ENCODE measurements at places on chromosomes 11 and 22.

DNA sequence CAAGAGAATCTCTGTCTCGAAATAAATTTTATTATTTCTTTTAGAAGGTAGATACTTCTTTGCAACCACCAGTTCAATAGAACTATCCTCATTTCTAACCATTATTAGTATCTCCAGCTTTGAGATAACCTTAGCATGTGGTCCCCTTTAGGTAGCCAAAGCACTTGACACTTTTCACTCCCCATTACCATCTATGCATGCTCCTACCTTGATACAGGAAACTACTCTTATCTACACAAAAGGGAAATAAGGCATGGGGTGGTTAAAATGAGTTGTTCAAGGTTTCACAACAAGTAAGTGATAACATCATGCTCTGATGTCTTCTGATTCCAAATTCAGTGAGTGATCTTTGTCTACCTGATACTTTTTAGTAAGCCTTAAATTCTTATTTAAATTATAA lies 308.2 kb upstream of the CHORDC1 start:
- DNase-seq, result no peak

DNA sequence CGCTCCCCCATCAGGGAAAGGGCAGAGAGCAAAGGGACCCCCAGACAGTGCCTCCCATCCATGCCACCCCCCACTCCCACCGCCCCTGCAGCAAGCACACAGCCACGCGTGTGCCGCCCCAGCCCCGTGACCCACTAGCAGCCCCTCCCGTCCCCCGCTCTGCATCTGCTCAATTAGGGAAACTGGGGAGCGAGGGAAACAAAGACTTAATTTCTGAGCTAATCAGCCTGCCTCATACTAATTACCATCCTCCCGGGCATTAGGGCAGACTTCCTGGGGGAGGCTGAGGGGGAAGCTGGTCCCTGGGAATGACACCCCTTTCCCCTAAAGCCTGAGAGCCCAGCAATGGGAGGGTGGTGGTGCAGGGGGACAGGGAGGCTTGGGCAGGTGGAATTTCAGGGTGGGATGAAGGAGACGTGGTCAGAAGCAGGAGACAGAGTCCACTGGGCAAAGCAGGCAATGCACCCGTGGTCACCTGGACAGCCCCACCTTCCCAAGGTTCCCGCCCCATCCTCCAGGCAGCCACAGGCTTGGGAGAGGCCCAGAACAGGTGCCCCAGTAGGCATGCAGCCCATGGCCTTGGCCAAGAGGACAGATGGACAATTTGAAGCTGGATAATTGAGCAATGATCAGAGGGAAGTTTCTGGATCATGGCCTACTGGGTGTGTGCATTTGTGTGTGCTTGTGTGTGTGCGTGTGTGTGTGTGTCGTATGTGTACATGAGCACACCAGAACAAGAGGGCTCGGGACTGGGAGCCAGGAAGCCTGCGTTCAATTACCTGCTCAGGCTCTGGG lies 20.6 kb downstream of the ELFN2 start:
- DNase-seq, result no peak

DNA sequence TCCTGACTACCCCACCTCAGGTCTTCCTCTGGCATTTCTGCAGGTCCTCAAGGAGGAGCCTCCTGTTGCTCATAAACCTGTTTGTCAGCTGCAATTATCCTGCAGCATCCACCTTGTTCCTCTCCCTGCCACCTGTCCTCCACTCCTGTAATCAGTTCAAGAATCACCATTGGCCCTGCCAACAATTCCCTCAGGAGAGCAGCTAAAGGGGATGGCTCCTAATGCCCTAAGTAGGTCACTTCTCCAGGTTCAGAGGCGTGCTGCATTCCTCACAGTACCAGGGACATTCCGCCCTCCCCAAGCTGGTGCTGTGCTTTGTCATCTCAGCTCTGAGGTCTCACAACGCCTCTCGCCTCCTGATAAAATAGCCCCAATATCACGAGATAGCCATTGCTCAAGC lies 2.1 kb downstream of the CLDN25 start:
- DNase-seq, result no peak

GRCh38 chr22:33710326-33710725 lies 209.9 kb downstream of the LARGE1 start:
- DNase-seq, result no peak

- no peak for DNase-seq
Measured at GRCh38 chr11:77073328-77074001, 6.7 kb downstream of the CAPN5 start.

DNA sequence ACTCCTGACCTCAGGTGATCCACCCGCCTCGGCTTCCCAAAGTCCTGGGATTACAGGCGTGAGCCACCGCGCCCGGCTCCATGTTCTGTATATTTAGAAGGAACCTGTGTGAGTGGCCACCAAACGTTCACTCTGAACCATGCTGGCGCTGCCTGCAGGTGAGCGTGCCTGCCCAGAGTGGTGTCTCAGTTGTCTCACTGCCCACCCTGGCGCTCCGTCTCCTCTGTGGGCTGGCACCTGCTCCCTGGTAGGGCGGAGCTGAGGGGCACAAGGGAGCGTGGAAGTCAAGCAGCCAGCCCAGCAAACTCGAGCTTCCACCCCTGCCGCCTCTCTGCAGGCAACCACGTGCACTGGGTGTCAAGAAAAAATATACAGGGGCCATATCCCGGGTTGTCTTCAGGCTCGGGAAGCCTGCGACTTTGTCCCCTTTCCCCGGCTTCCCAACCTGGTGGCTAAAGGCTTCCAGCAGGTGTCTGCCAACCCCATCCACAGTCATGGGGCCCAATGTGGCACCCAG lies 16.7 kb downstream of the TXN2 start:
- DNase-seq, result no peak

GRCh38 chr11:106879832-106880546 lies 138.3 kb downstream of the GUCY1A2 start:
- no peak for DNase-seq

- no peak for DNase-seq
Measured at GRCh38 chr11:119759324-119759723, 30.3 kb upstream of the NECTIN1 start.

- no peak for DNase-seq
Measured at GRCh38 chr22:36331912-36332622, 55.7 kb downstream of the MYH9 start.
